NCI-H446 treated with DMSO at 0.1 percent for 48 hours (cell line): ENCODE measurements at places on chromosomes 12 and 14.

- no peak for DNase-seq
These were observed 3.7 kb downstream of the DHRS7 start for GRCh38 chr14:60161196-60162107.

- no peak for DNase-seq
These were observed 399.0 kb downstream of the NAV3 start for GRCh38 chr12:78229591-78230101.

DNA sequence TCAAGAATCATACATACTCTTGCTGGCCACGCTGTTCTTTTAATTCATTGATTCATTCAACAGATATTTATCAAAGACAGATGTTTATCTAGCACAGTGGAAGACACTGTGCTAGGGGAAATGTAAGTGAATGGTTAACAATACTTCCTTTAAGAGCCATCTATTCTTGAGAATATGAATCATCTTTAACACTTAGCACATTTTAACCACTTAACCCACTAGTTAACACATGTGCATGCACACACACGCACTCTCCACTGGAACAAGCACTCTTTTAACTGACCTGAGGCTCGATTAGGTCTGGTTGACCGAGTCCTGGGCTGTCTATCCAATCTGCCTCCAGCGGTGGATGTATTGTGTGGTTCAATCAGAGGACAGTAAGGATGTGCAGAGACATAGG is 34.6 kb downstream of the LMNTD1 start:
- no peak for DNase-seq

DNA sequence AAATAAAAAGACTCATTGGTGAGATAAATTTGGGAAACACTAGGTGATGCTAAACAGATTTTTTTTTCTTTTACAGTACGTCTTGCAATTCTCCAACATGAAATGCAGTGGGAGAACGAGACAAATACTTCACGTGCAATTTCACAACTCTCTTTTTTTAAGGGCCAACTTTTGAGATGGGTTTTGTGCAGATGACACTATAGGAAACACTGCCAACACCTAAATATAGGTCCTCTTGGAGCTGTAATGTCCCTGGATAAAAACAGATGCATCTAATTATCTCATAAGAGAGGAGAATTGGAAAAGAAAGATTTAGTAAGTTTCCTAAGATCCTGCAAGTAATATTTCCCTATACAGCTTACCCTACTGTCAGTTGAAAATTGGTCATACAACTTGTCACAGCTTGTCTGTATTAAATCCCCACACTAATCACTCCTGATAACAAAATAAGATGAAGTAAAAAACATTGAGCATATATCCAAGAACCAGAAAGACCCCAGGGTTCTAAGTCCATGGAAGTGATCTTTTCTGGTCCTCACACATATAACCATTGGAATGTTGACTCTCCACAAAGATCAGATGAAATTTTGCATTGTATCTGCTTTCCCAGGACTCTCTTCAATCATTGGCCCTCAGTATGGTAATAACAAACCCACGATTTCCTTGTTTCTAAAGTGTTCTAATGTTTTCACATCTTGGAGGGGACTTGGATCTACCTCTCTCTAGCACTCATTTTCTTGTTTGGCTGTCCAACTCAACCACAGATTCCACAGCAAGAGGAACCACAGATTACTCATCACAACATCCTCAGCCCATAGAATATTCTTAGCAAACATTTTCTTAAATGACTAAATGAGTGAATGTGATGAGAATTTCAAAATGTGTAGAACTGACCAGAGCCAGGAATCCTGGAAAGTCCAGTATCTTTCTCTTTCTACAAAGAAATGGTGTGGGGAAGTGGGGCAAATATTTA is 769.4 kb upstream of the USP15 start:
- no peak for DNase-seq

DNA sequence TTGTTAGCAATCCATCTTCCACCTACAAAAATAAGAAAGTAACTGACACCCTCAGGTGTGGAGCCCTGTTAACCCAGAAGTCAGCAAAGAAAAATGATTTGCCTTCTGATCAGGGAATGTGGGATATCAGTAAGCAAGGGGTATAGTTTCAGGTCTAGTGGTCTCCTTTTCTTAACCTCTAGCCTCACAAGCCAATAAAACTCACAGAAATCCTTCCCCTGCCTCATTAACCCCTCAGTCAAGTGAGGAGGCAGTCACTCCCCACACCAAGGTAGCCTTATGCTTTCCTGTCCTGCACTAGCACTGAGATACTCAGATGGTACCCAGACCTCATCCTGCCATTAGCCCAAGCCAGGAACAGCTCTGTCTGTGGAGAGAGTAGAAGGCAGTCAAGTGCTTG is 103.4 kb upstream of the VASH1 start:
- no peak for DNase-seq

- no peak for DNase-seq
These were observed 282.3 kb downstream of the CACNA1C start for GRCh38 chr12:2335109-2335508.
